ENCODE measurements at places on chromosomes 6 and 20. TPM values are rescaled to one million over a fixed set of nuclear protein-coding genes. Genes with fewer than 3 reads are reported as not detected.

- H3K27ac ChIP-seq: peak overlapping the region; percentile 100
- H3K4me3 ChIP-seq: peak overlapping the region; percentile 80
- H3K36me3 ChIP-seq: no peaks in the 10 kb centered on the region
Observed at GRCh38 chr6:108557494-108558371, 3.0 kb upstream of the FOXO3 start.

- H3K27me3 ChIP-seq: no peaks in the 10 kb centered on the region
- no peak overlapping the region for H3K4me3 ChIP-seq
- H3K36me3 ChIP-seq: no peaks in the 10 kb centered on the region
- no peaks in the 10 kb centered on the region for H3K4me1 ChIP-seq
Observed at GRCh38 chr6:169094552-169094950, 159.1 kb downstream of the THBS2 start.

DNA sequence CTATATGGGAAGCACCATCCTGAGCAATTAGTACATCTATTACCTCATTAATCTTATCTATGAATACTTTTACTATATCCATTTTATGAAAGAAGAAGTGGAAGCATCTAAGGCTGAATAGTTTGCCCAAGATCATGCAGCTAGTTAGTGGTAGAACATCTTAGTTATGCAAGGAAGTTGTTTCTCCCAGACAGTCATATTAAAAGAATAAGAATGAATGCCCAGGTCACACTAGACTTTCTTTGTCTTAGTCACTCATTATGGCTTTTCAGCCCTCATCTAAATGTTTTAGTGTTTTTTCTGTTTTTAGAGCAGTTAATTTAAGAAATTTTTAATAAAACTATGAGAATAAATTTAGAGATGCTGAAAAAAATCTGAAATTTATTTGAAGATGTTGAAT, 517.5 kb downstream of the CDKAL1 start:
- H3K36me3 ChIP-seq: no peaks in the 10 kb centered on the region
- no peaks in the 10 kb centered on the region for H3K4me1 ChIP-seq
- no peak overlapping the region for H3K27ac ChIP-seq
- no peak overlapping the region for H3K4me3 ChIP-seq

- H3K36me3 ChIP-seq: no peaks in the 10 kb centered on the region
- DNase-seq: no peak
- no peak overlapping the region for H3K27ac ChIP-seq
- no peaks in the 10 kb centered on the region for H3K4me1 ChIP-seq
- no peak overlapping the region for H3K4me3 ChIP-seq
Observed at GRCh38 chr6:69914015-69914485, 47.7 kb downstream of the COL19A1 start.

DNA sequence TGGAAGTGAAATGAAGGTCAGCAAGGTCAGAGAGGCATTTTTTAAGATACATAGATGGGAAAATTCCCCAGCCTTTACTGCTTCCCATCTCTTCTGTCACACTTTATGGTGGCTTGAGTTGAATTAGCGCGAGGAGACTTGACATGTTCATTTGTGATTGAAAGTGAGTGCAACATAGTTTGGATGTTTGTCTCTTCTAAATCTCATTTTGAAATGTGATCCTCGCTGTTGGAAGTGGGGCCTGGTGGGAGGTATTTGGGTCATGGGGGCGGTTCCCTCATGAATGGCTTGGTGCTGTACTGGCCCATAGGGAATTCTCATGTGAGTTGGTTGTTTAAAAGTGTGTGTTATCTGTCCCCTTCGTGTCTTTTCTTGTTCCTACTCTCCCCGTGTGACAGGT, 237.2 kb downstream of the CDKAL1 start:
- H3K27ac ChIP-seq: no peak overlapping the region
- H3K4me1 ChIP-seq: no peaks in the 10 kb centered on the region
- H3K4me3 ChIP-seq: no peak overlapping the region
- H3K36me3 ChIP-seq: no peaks in the 10 kb centered on the region
- no peaks in the 10 kb centered on the region for H3K27me3 ChIP-seq
- no peak for DNase-seq

- no peak overlapping the region for H3K27ac ChIP-seq
- no peak for DNase-seq
- H3K27me3 ChIP-seq: no peaks in the 10 kb centered on the region
Observed at GRCh38 chr20:5987383-5987782, 36.9 kb downstream of the MCM8 start.

DNA sequence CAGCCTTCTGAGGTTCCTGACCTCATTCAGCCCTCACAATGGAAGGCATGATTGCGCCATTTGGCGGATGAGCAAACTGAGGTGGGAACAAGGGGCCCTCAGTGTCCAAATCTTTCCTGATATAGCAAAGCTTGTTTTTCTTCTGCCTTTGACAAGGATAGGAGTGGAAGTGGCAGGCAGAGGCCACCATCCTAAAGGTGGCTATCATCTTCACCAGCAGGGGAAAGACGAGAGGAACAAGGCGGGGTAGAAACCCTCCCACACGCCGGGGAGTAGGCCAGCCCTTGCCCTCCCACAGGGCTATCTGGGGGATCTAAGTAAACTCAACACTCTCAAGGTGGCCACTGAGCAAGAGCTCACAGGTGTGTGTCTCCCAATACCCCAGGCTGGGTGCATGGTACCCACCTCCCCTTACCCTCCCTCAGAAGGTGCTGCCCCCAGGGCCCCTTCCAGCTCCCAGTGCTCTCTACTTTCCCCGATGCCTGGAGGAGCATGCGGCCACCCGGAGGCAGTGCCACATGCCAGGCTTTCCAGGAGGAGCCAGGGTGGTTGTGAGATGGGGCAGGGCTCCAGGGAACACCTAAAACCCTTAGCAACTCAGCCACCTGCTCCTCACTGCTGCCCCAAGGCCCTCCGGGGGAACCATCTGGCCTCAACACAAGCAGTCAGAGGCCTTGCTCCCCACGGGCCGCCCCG, 11.2 kb downstream of the SPDEF start:
- H3K27ac ChIP-seq: no peak overlapping the region
- no peaks in the 10 kb centered on the region for H3K27me3 ChIP-seq
- no peaks in the 10 kb centered on the region for H3K4me1 ChIP-seq

DNA sequence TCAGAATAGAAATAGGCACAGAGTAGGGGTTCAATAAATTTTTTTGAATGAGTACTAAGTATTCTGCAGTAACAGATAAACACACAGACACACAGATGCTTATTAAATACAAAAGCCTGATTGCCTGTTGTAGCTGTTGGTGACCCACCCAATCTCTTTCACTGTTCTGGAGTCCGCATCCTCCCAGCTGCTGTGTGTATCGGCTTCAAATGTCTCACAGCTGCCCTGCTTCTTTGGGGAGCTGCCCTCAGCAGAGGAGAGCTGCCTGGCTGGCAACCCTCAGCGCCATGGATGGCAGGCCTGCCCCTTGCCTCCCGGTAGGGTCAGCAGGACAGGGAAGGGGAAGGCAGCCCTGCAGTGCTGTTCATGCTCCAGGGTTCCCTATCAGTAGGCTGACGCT, 85.9 kb upstream of the PRND start:
- DNase-seq: no peak
- no peak overlapping the region for H3K4me3 ChIP-seq
- H3K27ac ChIP-seq: no peak overlapping the region

DNA sequence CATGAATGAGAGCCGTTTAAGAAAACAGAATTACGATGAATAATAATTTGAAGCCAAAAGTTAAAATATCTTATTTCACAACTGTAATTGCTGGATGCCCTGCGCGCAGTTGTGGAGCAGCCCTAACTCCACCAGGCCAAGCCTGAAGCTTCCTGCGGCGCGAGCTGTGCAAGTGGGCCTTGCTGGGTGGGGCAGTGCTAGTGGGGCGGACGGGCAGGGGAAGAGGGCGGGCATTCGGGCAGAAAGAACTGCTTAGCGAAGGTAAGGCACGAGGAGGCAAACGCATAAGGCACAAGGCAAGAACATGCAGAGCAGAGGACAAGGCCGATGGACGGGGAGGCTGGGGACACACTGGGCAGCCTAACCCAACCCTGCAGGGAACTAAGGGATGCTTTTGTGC, 2.3 kb downstream of the HLA-DQB2 start:
- no peaks in the 10 kb centered on the region for H3K27me3 ChIP-seq
- no peak overlapping the region for H3K27ac ChIP-seq
- no peak overlapping the region for H3K4me3 ChIP-seq
- no peak for DNase-seq
- H3K4me1 ChIP-seq: no peaks in the 10 kb centered on the region

- no peak for DNase-seq
- H3K27me3 ChIP-seq: no peaks in the 10 kb centered on the region
- no peak overlapping the region for H3K27ac ChIP-seq
- no peak overlapping the region for H3K4me3 ChIP-seq
- no peaks in the 10 kb centered on the region for H3K4me1 ChIP-seq
Observed at GRCh38 chr6:32369660-32370059, 2.0 kb downstream of the TSBP1 start.

- H3K27ac ChIP-seq: peak overlapping the region; percentile 59
- H3K4me1 ChIP-seq: peaks cover 32% of the 10 kb centered on the region
- H3K27me3 ChIP-seq: no peaks in the 10 kb centered on the region
- no peak overlapping the region for H3K4me3 ChIP-seq
- peak; percentile 76 for DNase-seq
Observed at GRCh38 chr6:111709615-111710398, 104.1 kb upstream of the TRAF3IP2 start.

GRCh38 chr6:69812746-69813427, 16.1 kb upstream of the LMBRD1 start:
- H3K36me3 ChIP-seq: no peaks in the 10 kb centered on the region
- no peak for DNase-seq
- H3K4me1 ChIP-seq: peaks cover 49% of the 10 kb centered on the region
- H3K27me3 ChIP-seq: no peaks in the 10 kb centered on the region
- peak overlapping the region; percentile 14 for H3K4me3 ChIP-seq

Gene FOXC1
- not detected for total RNA-seq

Gene GCNT2
- 3.6 TPM for total RNA-seq

Gene GINS1
- total RNA-seq: 0.65 TPM

Gene TBC1D7
- 14.8 TPM for total RNA-seq

Gene ALDH8A1
- 2.8 TPM for total RNA-seq

Gene CST2
- not detected for total RNA-seq
